Dorsolateral prefrontal cortex (tissue), 122 donors: ENCODE measurements at places on chromosomes 12 and 14. TPM values are rescaled to one million over a fixed set of nuclear protein-coding genes. Genes with fewer than 3 reads are reported as not detected.

DNA sequence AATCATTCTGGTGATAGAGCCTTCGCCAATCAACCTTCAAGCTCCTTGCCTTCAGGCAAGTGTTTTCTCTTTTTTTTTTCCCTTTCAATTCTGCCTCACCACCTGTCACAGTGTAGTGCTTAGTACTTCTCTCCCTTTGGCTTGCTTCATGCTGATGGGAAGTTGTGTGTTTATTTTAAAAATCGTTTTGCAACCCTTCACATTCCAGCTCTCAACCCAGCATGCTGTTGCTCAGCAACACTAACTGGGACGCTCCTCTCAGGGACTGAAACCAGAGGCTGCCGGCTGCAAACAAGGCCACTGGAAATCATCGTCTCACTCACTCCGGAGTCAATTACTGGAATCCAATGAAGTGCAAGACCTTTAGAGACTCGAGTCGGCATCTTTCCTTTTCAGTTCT, 342.7 kb downstream of the PRKD1 start:
- DNase-seq = peak; percentile 4

- DNase-seq = no peak
These were observed 155.6 kb downstream of the MON2 start for GRCh38 chr12:62622177-62622576.

DNA sequence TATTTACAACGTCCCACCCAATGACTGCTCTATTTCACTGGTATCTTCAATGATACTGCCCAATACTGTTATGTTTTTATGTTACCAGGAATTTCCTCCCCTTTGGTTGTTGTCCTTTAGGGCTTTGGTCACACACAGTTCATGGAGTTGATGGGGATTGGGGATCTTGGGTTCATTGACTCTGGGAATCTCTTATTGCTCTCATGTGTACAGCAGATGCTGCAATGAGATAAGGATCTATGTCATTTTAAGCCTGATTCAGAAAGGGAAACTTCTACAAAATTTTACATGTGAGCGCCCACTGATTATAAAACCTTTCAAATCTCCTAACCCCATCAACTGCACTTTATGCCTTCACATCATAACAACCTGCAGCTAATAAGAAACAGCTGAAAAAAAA, 67.2 kb downstream of the FAR2 start:
- DNase-seq = no peak

GRCh38 chr12:51823875-51824565, 24.5 kb downstream of the FIGNL2 start:
- DNase-seq = no peak

DNA sequence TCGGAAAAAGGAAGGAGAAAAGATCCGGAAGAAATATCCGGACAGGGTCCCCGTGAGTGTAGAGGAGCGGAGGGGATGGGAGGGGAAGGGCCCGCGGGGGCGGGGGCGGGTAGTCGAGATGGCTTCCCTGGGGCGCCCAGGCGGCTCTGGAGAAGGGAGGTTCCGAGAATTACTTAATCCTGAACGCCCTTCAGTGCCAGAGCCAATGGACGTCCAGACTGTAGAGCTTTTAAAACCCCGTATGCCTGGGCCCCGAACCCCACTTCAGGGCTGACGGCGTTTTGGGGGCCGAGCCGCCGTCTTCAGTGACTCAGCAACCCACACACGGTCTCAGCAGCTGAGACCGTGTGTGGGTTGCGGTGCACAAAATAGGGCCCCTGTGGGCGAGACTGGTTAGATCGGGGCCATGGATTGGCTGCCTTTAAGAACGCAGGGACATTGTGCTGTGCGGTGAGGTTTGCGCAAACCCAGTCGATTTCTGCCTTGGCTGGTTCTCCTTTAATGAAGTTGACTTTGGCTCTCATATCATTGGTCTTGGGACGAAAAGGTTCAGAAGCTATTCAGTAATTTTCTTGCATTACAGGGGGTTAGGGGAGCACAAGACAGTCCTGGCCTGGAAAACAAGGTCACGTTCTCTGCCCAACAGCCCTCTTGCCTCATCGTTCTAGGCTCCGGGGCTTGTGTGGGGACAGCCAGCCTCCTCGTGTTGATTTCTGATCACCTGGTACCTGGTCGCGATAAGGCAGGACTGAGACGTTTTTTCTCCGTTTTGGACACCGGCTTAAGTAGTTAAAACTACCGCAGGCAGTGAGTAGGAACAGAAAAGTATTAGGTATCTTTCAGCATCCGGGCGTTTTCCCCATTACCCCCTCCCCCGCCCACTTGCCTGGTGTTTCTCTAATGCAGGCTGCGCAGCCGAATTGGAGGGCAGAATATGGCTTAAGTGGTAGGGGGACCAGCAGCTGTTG, 775 bp downstream of the GABARAPL1 start:
- DNase-seq = peak; percentile 73

- DNase-seq = no peak
These were observed 564.8 kb downstream of the VRK1 start for GRCh38 chr14:97361958-97362357.

DNA sequence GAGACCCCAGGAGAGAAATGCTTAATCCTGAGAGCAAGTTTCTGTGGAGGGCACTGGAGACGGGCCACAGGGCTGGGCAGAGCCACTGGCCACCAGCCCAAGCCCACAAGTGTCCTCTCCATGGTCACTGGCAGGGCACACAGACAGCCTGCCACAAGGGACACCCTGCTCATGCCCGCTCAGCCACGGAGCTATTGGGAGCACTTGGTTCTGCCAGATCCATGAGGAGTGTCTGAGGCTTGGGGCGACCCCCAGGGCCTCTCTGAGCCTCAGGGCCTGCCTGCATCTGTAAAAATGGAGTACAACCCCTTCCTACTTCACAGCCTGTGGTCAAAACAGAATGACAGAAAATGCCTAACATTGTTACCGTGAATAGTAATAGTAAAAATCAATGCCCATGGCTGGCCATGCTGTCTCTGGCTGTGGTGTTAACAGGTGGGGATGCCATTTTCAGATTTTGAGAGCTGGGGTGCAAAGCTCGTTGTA, 3.2 kb downstream of the PGF start:
- no peak for DNase-seq

DNA sequence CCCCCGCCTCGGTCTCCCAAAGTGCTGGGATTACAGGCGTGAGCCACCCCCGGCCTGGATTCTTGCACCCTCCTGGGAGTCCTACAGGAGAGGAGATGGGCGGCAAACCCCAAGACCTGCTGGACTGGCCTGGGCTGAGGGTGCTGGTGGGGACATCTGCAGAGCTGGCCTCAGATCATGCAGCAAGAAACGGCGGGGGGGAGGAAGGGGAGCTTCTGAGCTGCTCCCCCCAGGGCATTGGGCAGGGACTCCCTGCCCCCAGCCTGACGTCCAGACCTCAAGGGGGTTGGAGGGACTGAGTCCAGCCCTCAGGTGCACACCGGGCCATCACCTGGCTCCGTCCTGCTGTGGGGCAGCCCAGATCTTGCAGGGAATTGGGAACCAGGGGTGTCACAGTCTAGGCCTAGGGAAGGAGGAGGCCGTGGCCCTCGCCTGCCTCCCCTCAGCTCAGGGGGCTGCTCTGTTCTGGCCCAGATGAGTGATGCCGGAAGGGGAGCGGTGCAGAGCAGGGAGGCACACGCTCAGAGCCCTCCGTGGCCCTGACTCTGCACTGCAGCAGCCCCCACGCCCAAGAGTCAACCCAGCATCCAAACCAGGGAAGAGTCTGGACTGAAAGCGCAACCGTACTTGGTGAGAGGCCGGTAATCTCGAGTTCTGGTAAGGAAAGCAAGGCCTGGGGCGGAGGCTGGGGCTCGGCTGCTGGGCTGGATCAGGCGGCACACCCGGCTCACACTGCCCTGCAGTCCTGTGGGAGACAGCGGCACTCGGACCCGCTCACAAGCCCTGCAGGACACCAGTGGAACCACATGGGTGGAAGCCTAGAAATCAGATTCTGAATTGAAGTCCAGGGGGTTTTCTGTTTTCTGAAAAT, 8.9 kb upstream of the AMN start:
- no peak for DNase-seq

- no peak for DNase-seq
These were observed 12.4 kb downstream of the FBRSL1 start for GRCh38 chr12:132502149-132502881.

GRCh38 chr14:68506021-68506644, 286.7 kb downstream of the ZFP36L1 start:
- no peak for DNase-seq

DNA sequence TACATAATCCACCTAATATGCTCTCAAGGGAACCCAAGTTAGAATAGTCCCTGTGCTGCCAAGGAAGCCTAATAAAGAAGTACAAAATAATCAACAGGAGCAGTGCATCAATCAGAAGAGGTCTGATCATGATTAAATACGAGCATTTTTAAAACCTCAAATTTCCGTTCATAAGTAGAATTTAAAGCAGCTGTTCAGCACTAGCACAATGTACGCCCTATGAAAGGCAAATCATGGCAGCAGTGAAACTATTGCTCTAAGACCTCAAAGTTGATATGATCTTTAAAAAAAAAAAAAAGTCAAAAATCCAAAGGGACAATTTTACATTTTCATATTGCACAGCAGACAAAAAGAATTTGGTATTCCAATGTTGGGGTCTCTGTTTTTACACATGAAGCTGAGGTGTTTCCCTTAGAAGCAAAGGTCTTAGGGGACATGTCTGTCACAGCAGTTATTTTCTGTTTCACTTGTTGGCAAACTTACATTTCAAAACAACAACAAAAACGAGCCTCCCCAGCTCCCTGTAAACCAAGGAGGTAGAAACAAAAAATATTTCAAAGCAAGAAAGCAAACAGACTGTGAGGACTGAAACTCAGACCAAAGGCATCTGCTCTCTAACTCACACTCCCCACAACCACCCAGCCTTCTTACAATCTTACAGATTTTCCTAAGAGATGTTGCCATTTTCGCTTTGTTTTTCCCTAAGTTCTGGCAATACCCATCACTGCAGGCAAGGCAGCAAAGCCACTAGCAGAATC, 28.2 kb downstream of the SOX5 start:
- no peak for DNase-seq

- DNase-seq = no peak
These were observed 143.4 kb upstream of the CDKN3 start for GRCh38 chr14:54253195-54253947.

GRCh38 chr14:73884438-73885190, 2.0 kb upstream of the ZNF410 start:
- DNase-seq = no peak

GRCh38 chr12:130185455-130186391, 23.5 kb downstream of the FZD10 start:
- no peak for DNase-seq

- no peak for DNase-seq
These were observed 2.5 kb upstream of the PSMC1 start for GRCh38 chr14:90253826-90254225.

DNA sequence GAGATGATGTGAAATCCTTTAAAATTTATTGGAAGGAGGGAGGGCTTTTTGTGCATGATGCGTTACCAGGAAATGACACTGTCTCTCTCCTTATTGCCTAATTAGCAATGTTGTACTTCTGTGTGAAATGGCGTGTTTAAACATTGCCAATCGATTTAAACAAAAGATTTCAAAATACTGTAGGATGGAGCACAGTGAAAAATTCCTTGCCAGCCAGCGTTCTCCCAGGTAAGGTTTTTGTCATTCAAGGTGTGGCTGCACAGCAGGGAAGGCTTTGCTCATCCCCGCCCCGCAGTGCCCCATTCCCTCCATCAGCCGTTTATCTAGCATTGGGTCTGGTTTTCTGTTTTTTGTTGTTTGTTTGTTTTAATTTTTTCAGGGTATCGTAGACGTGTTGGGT, 137.3 kb downstream of the CACNA1C start:
- no peak for DNase-seq

DNA sequence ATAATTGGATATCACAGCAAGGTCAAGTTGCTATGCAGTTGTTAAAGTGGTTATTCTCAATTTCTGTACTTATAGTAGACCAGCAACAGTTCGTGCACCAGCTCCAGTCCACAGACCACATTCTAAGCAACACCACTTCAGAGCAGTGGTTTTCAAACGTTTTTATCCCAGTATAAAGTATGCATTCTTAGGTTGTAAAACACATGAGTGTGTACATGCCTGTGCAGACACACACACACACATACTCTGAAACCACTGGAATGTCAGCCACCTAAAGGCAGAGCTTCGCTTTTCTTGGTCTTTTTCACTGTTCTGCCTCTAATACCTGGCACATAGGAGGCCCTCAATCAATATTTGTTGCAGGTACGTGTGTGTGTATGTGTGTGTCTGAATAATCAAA, 22.2 kb upstream of the C12orf71 start:
- no peak for DNase-seq

DNA sequence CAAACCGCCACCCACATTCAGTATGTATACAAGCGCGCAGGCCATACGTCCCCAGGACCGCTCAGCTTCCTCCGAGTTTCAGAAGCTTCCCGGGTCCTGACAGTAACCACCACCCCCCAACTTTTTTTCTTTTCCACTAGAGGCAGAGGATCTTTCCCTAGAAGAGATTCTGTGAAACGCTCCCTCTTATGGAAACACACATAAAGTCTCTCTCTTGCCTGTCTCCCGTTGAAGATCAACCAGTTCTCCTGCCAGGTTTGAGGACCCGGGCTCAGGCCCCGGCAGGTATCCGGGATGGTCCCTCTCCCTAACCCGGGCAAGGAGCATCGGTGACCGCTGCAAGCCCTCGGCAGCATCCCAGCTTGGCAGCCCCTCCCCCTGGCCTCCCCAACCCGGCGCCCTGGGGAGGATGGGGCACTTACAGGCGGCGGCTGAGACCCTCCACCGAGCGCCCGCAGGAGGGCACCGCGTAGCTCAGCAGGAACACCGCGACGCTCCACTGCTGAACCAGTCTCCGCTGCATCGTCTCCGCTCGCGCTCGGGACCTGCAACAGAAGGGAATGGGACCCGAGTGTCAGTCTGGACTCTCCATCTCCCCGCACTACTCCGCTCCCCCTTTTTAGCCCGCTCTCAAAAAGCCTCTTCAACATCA, 3.4 kb downstream of the PTHLH start:
- no peak for DNase-seq

DNA sequence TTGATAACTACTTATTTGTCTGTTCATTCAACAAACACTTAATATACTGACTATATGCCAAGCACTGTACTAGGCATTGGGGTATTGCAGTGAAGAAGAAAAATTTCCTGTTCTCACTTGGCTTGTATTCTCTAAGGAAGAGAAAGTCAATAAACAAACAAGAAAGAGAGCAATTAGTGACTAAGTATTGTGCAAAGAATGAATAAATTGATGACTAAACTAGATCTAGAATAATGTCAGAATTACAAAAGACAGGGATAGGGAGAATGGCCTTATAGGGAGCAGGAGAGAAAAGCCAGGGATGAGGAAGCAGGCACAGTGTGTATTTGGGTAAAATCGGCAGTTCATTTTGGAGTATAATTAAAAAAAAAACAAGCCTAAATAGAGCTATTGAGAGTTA, 4.2 kb upstream of the LIN7A start:
- no peak for DNase-seq

GRCh38 chr14:49861699-49862088, 9.1 kb upstream of the NEMF start:
- DNase-seq = no peak

The CIPC gene
- 68.7 TPM for total RNA-seq

The CCDC184 gene
- total RNA-seq = 55.5 TPM

The CCDC38 gene
- total RNA-seq = not detected

The TPPP2 gene
- total RNA-seq = not detected

The PLCZ1 gene
- total RNA-seq = not detected

The DCTN2 gene
- 194 TPM for total RNA-seq

The METTL25 gene
- 21.3 TPM for total RNA-seq

The SLC38A4 gene
- total RNA-seq = not detected

The LMO3 gene
- 269 TPM for total RNA-seq
